ENCODE measurements at places on chromosomes 3 and 15.
A peak's percentile ranks its signal among the peaks of the same experiment; 100 is the strongest.

DNA sequence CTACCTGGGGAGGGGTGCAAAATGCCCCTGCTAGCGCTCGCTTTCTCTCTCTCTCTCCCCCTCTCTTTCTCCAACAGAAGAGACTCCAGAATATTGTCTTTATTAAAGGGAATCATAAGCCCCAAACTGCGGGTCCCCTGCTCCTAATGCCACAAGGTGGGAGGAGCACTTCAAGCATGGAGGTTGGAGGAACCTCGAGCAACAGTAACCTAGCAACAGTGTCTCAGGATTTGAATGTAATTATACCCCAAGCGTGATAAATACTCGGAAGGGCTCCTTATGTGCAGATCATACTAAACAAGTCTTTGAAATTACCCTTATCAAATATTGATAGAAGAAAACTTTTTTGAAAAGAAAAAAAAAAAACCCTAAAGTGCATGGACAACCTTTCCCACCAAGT, 582.2 kb upstream of the PPP2R3A start:
- no peak for DNase-seq

GRCh38 chr3:43478118-43478785, 143.6 kb downstream of the ANO10 start:
- no peak for DNase-seq

- DNase-seq, result no peak
Observed at GRCh38 chr15:22806664-22807063, 20.2 kb downstream of the NIPA1 start.

DNA sequence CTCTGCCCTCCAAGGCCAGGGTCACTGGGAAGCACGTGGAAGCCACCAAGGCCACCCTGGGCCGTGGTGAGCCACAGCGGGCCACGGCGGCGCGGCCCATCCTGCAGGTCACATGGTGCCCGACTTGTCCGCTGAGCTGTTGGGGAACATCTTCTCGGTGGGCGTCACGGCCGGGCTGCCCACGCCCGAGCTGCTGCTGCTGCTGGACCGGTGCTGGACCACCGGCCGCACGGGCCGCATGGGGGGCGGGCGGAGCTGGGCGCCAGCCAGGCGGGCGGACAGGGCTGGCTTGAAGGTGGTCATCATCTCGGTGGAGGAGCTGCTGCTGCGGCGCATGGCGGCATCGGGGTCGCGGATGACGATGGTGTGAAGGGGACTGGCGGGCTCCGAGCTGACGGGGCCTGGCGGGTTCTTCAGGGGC, 22.1 kb upstream of the RAD18 start:
- no peak for DNase-seq

DNA sequence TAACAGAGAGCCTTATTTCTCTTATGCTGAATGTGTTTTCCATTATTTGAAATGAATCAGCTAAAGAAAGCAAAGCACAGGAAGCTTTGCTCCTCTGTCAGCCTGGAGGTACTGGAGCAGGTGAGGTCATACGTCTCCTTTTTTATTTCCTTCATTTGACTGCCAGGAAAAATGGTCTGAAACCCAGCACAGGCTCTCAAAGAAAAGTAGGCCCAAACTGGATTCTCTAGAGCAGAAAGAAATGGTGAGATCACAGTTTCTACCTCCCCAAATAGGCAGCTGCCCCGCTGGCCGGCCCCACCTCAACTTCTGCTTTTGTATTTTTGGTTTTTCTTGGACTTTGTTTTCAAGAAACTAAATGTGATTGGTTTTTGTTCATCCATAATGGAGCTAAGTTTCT, 95.1 kb downstream of the RPL39L start:
- no peak for DNase-seq

GRCh38 chr3:44554626-44555592, at the start of gene ZKSCAN7:
ZKSCAN7 (plus strand) TSS chr3:44555193; CDS start chr3:44557048, 1,855 bp downstream.
- peak; percentile 56 for DNase-seq

GRCh38 chr15:58069008-58069407, 3.5 kb upstream of the ALDH1A2 start:
- no peak for DNase-seq

DNA sequence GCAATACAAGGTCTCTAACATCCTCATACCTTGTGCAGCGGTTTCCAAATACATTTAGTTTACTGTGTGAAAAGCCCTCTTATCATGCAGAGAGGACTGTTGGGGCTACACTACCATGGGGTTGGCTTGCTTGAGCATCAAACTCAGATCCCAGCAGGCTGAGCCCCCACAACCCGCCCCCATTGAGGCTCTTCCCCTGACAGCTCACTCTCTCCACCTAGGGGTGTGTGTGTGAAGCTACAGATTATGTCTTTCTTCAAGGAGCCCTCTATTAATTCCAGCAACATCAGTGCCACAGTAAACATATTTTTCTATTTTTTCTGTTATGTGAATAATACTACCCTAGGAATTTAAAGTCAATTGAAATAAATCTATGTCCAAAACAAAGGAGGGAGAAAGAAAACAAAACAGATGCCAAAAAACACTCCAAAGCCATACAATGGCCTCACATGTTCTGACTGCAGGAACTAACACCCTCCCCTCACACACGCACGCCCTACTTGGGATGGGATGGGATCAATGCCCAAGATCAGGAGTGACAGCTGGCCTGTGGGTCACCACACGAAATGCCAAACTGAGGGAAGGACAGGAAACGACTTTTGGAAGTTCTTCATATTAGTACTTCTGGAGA, 14.7 kb downstream of the TM4SF4 start:
- no peak for DNase-seq

GRCh38 chr3:189508784-189509501, 122.2 kb upstream of the TP63 start:
- DNase-seq, result no peak

DNA sequence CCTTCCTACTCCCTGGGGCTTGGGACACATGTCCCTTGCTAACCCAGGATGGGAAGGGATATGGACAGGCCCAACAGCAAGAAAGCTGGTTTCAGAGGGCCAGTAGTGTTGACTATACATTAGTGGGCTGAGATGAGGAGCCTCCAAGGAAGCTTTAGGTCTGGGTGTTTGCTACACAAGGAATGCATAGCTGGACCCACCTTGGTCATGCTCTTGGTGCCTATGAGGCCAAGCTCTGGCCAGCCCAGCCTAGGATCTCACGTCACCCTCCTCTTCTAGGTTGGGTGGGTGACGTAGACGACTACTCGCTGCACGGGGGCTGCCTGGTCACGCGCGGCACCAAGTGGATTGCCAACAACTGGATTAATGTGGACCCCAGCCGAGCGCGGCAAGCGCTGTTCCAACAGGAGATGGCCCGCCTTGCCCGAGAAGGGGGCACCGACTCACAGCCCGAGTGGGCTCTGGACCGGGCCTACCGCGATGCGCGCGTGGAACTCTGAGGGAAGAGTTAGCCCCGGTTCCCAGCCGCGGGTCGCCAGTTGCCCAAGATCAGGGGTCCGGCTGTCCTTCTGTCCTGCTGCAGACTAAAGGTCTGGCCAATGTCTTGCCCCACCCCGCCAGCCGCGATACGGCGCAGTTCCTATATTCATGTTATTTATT, 653 bp upstream of the WDR6 start:
- peak; percentile 57 for DNase-seq

- DNase-seq, result no peak
Observed at GRCh38 chr3:144003051-144003450, 31.4 kb downstream of the DIPK2A start.

DNA sequence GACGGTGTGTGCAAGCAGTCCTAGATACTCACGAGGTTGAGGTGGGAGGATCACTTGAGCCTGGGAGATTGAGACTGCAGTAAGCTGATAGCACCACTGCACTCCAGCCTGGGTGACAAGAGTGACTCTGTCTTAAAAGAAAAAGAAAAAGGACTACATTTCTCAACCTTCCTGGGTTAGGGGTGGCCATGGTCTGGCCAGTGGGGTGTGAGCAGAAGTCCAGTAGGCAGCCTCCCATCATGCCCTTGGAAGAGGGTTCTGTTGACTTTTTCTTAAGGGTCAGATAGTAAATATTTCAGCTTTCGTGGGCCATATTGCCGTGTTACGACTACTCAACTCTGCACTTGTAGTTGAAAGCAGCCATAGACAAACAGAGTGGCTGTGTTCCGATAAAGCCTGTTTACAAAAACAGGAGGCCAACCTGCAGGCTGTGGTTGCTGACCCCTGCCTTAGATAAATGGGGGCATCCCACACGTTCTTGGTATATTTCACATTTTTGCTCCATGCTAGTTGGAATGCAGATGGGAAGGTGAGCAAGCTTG, 31.0 kb upstream of the PDE8A start:
- no peak for DNase-seq

DNA sequence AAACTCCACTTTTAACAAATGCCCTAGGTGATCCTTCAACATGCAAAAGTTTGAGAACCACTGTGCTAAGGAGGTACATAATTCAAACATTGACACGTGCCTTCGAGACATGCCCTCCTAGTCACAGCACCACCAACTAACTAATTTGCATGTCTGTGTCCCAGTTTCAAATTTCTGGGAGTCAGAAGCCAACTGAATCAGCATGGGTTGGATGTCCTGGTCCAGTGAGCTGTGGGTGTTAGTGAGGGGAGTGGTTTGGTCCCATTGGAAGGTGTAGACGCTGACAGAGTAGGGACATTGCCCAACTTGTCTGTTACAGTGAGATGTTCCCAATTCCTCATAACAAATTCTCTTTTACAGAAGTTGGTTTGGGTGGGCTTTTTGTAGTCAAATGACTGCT, 67.3 kb upstream of the ADPGK start:
- no peak for DNase-seq

GRCh38 chr15:77606142-77607034, 26.3 kb downstream of the LINGO1 start:
- DNase-seq, result peak; percentile 12

- no peak for DNase-seq
Observed at GRCh38 chr3:74410276-74410941, 204.1 kb downstream of the CNTN3 start.

DNA sequence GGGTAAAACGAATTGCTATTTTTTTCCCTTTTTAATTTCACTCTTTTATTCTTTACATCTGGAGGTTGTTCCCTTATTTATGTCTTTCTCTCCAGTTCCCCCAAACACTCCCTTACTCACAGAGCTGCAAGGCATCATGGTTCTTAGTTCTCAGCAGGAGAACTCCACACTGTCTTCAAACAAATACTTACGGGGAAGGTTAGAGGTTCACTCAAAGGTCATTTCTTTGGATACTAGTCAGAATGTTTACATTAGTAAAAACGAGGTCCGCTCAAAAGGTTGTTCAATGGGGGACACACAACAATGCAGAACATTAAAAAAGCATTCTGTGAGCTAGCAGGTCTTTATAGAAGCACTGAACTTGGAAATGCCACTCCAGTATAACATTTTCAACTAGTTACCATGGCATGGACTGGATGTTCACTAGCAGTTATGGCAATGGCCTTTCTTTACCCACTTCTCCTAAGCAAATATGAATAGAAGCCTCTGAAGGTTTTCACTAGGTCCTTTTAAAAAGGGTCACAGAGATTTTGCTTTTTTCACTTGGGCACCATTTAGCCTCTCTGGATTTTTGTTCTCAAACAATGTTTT, 201.7 kb downstream of the MEIS2 start:
- DNase-seq, result no peak

DNA sequence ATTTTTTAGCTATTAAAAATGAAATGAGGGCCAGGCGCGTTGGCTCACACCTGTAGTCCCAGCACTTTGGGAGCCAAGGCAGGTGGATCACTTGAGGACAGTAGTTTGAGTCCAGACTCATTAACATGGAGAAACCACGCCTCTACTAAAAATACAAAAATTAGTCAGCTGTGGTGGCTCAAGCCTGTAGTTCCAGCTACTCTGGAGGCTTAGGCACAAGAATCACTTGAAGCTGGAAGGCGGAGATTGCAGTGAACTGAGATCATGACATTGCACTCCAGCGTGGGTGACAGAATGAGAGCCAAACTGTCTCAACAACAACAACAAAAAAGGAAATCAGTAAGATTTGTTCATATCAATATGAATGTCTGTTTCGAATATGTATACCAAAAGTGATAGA, 517.1 kb downstream of the ROBO1 start:
- DNase-seq, result no peak

DNA sequence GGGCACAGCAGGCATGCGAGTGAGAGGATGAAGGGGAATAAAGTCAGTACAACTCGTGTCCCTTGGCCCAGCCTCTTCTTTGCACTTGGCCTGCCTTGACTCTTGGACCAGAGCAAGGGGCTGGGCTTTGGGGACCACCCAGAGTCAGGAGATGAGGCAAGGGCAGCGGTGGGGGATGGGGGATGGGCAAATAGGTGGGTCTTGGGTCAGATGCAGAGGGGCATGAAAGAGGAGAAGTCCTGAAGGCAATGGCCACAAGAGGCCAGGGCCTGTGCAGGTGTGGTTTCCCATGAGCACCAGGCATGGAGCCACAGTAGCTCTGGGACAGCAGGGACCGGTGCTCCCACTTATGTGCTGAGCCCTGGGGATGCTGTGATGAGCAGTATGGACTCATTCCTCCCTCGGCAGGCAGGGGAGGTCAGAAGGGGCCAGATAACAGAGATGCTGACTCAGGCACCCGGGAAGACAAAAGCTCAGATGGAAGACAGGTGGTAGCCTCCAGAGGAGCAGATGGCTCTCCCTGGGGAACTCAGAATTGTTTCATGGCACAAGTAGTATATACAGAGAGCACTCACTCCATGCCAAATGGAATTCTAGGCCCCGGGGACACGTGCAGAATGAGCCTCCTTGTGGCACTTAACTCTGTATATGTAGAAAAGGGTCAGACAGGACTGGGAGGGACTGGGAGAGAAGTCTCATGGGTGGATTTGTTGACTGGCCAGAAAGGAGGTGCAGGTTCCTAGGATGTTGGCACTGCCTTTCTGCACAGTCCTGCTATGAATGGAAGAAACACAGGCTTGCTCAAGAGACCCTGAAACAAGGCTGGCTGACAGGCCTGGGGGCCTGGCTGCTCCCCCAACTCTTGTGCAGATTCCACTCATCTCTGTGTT, 14.3 kb downstream of the ZBTB47 start:
- DNase-seq, result no peak

DNA sequence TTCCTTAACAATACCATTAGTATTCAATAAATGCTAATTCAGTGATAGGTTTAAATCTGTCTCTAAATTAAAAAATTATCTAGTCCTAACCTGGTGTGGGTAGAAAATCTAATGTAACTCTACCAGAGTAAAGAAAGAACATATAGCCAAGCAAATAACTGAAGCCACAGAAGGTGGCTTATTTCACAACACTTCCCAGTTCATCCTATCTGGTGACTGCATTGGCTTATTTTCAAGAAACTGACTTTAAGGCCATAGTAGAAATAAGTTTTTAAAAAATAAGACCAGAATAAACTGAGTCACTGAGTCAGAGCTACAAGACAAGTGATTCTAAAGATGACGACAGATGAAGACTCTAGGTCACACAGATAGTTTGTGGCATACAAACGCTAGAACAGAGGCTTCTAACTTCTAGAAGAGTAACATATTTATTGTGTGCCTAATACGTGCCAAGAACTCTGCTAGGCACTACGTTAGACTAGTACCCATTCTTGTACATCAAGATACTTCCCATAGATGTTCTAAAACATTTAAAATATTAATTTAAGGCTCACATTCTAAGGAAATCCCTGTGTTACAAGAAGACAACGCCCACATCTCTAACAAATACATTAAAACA, 25.9 kb downstream of the TMCC1 start:
- DNase-seq, result peak; percentile 22

Measured in amniotic epithelial cell (primary cell).